ENCODE measurements at places on chromosomes 7 and 10. TPM values are rescaled to one million over a fixed set of nuclear protein-coding genes. Genes with fewer than 3 reads are reported as not detected.

GLI3 gene
- 29.3 TPM for total RNA-seq

DYDC2 gene
- not detected for total RNA-seq

CTBP2 gene
- total RNA-seq: 95.4 TPM

GSDME gene
- total RNA-seq: 34.7 TPM

SMO gene
- 11.7 TPM for total RNA-seq

OIT3 gene
- not detected for total RNA-seq

SMIM30 gene
- total RNA-seq: 69.6 TPM

OPN4 gene
- not detected for total RNA-seq

BMPER gene
- total RNA-seq: 93.3 TPM

GHRHR gene
- not detected for total RNA-seq

GPR26 gene
- total RNA-seq: not detected

CRTAC1 gene
- not detected for total RNA-seq

SEMA3E gene
- 0.49 TPM for total RNA-seq

CNNM1 gene
- total RNA-seq: 0.36 TPM

MSMB gene
- total RNA-seq: not detected

CHRM2 gene
- not detected for total RNA-seq

SLC26A5 gene
- total RNA-seq: not detected

ZP3 gene
- total RNA-seq: 2.3 TPM

NPSR1 gene
- not detected for total RNA-seq

DNAJC12 gene
- 1.1 TPM for total RNA-seq

MMD2 gene
- total RNA-seq: not detected
